ENCODE measurements at places on chromosomes 5 and 9. TPM values are rescaled to one million over a fixed set of nuclear protein-coding genes. Genes with fewer than 3 reads are reported as not detected.

DNA sequence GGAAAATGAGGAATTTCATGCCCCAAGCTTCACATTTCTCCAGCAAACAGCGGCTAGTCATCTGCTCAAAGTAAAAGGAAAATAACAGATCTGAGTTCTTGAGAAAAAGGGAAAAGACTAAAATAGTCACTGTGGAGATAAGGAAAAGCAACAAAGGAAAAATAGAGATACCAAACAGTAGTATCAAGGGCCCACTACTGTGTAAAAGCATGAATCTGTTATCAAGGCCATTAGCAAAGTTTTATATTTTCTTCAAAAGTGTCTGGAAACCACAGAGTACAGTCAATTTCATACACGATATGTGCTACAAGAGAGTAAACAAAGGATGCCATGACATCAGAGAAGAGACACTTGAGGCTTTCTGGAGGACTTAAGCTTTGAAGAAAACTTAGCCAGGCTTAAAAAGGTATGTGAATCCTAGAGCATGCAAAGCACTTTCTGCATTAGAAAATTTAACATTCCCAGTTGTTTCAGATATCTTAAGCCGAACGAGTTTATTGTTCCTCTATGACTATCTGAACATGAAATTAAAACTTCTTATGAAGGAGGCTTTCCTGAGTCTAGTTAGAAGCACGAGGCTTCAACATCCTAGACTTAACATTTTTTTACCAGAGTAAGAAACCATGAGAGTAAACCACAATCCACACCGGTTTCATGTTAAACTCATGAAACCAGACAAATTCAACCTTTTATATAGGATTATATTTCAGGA, 1.2 kb downstream of the TTC33 start:
- no peak for DNase-seq

DNA sequence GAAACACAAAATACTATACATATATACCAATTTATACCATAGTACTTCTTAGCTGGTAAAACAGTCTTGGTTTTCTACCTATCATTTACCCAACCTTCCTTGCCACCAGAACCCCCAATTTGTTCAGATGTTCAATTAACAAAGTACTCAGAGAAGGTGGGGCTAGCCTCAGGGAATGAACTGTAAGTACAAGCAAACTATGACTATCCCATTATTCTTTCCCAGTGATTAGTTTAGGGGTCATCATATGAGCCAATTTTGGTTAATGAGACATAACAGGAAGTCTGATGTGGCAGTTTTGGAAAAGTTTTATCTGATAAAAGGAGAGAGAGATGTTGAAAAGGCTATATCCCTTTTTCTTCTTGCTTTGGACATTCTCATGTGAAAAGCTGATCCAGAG, 125.8 kb downstream of the DTWD2 start:
- no peak for DNase-seq

DNA sequence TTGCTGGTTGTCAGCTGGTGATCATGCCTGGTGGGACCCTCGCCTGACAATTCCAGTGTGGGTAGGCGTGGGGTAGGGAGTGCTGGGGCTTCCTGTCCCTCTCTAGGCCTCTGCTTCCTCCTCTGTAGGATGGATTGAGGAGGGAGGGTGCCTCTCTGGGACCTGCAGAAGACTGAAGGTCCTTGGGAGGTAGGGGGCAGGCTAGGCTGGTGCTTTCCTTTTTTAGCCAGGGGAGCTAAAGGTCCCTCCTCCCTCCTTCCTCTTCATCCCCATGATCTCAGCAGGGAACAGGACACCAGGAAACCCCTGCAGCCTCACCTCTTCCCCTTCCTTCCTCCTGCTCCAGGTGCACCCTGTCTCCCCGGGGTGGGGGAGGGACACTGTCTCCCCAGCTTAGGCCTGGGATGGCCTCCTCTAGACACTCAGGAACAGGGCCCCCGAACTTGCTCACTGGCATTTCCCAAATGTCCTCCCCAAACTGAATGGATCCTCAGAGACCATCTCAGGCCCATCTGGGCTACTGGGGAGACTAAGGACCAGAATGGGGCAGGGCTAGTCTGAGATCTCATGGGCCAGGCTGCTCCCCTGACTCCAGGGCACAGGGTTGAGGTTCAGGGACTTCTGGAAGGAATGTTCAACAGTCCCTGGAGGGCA, 8.4 kb downstream of the SH2D3C start:
- DNase-seq = no peak

DNA sequence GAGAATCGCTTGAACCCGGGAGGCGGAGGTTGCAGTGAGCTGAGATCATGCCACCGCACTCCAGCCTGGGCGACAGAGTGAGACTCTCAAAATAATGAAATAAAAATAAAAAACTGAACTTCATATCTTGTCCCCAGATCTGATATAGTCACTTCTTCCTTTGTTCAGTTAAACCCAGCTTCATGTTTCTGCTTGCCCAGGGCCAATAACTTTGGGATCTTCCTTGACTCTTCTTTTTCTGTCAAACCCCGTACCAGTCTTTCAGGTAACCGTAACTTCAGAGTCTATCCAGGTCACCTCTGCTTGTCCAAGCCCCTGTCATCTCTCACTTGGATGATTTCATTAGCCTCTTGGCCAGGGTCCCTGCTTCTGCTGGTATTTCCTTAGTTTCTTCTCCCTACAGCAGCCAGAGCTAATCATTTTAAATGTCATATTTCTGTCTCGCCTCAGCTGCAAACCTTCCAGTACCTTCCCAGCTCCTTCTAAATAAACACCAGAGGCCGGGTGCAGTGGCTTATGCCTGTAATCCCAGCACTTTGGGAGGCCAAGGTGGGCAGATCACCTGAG, 19.7 kb upstream of the ABL1 start:
- DNase-seq = no peak

The TRMT10B gene
- polyA plus RNA-seq = 3.9 TPM

The NUTM2F gene
- not detected for polyA plus RNA-seq
